Ascending aorta (tissue), 2 donors: ENCODE measurements at places on chromosomes 5 and 9. TPM values are rescaled to one million over a fixed set of nuclear protein-coding genes. Genes with fewer than 3 reads are reported as not detected.

GRCh38 chr5:158701007-158701391, 398.7 kb downstream of the EBF1 start:
- H3K27ac ChIP-seq, result peak overlapping the region; percentile 80
- peaks cover 59% of the 10 kb centered on the region for H3K4me1 ChIP-seq
- no peak overlapping the region for H3K4me3 ChIP-seq
- no peaks in the 10 kb centered on the region for H3K27me3 ChIP-seq

DNA sequence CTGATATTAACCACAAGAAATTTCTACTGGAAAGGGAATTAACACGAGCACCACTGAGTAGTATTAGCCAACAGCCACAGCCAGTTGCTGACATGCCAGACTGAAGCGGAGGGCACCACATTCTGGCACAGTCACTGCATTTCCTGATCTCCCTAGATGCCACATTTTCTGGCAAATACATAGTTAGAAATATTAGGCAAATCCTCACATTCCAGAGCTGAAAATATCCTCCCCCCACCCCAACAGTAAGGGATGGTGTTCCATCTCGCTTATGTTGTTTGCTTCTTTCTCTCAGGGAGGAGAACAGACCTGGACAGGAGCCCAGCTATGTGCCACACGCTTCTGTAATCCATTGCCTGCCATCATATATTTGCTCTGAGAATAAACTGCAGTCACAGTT, 32.8 kb upstream of the MCTP1 start:
- H3K27ac ChIP-seq, result no peak overlapping the region
- H3K27me3 ChIP-seq, result no peaks in the 10 kb centered on the region
- DNase-seq, result no peak
- no peaks in the 10 kb centered on the region for H3K4me1 ChIP-seq

- H3K4me1 ChIP-seq, result peaks cover 21% of the 10 kb centered on the region
- H3K27ac ChIP-seq, result no peak overlapping the region
- H3K36me3 ChIP-seq, result peaks cover 28% of the 10 kb centered on the region
Observed at GRCh38 chr9:127805620-127806019, 2.9 kb downstream of the FPGS start.

- peak within 1 kb of the TSS; percentile 79 for H3K4me3 ChIP-seq
- H3K27ac ChIP-seq, result peak within 1 kb of the TSS; percentile 98
- peak; percentile 97 for DNase-seq
- peaks cover 8% of the 10 kb centered on the region for H3K36me3 ChIP-seq
Observed at GRCh38 chr9:113410207-113410864, at the start of the genes C9orf43 and POLE3. Gene C9orf43, plus strand, starts transcription at chr9:113410747. Its CDS starts 2,747 bp downstream, at chr9:113413494. Gene POLE3, minus strand, starts transcription at chr9:113410675. Its CDS starts 382 bp downstream, at chr9:113410293.

- no peak for DNase-seq
- no peak overlapping the region for H3K4me3 ChIP-seq
- no peak overlapping the region for H3K27ac ChIP-seq
- no peaks in the 10 kb centered on the region for H3K4me1 ChIP-seq
- H3K36me3 ChIP-seq, result no peaks in the 10 kb centered on the region
Observed at GRCh38 chr5:9241479-9242305, 304.2 kb downstream of the SEMA5A start.

The GOLPH3 gene
- 171 TPM for total RNA-seq

DNA sequence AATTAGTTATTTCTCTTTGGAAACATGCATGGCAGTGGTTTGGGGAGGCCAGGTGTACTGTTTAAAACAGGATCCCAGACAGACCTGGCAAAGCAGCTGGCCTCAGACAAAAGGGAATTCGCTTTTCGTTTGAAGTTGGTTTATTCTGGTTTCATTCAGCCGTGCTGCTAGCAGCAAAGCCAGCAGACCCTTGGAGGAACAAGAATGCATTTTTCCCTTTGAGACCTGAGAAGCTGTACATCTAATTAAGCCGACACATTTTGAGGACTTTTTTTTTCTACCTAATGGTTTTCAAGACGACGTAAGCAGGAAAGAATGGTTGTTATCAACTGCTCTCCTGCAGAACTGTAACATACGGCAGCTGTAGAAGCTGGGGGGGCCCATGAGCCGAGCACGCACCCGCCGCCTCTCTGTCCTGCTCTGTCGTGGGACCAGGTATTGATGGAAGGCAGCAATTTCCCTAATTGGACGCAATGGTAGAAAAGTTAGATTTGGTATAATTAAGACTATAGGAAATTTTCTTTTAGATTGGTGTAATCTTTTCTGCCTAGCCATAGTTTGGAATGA, 13.6 kb downstream of the PLEKHG4B start:
- no peak overlapping the region for H3K27ac ChIP-seq
- no peaks in the 10 kb centered on the region for H3K27me3 ChIP-seq
- no peak overlapping the region for H3K4me3 ChIP-seq
- no peaks in the 10 kb centered on the region for H3K4me1 ChIP-seq
- no peak for DNase-seq
- H3K36me3 ChIP-seq, result no peaks in the 10 kb centered on the region

- H3K27me3 ChIP-seq, result no peaks in the 10 kb centered on the region
- H3K4me3 ChIP-seq, result no peak overlapping the region
- no peaks in the 10 kb centered on the region for H3K36me3 ChIP-seq
- no peaks in the 10 kb centered on the region for H3K4me1 ChIP-seq
- no peak for DNase-seq
- no peak overlapping the region for H3K27ac ChIP-seq
Observed at GRCh38 chr5:136516637-136517036, 151.3 kb upstream of the TRPC7 start.

- no peak overlapping the region for H3K27ac ChIP-seq
- no peak overlapping the region for H3K4me3 ChIP-seq
- H3K27me3 ChIP-seq, result no peaks in the 10 kb centered on the region
- no peaks in the 10 kb centered on the region for H3K36me3 ChIP-seq
- DNase-seq, result no peak
Observed at GRCh38 chr5:111848476-111848875, 91.5 kb upstream of the NREP start.

- peaks cover 26% of the 10 kb centered on the region for H3K36me3 ChIP-seq
- H3K4me3 ChIP-seq, result peak overlapping the region; percentile 67
- no peaks in the 10 kb centered on the region for H3K27me3 ChIP-seq
- no peak for DNase-seq
- peak overlapping the region; percentile 95 for H3K27ac ChIP-seq
Observed at GRCh38 chr9:95060234-95060633, 257.3 kb downstream of the FANCC start.

The MYO10 gene
- total RNA-seq, result 20.0 TPM

The ZDHHC12 gene
- total RNA-seq, result 49.6 TPM

The ERGIC1 gene
- total RNA-seq, result 184 TPM

GRCh38 chr5:174139623-174140022, 94.1 kb downstream of the NSG2 start:
- H3K36me3 ChIP-seq, result no peaks in the 10 kb centered on the region
- no peak overlapping the region for H3K27ac ChIP-seq
- no peak overlapping the region for H3K4me3 ChIP-seq
- no peaks in the 10 kb centered on the region for H3K4me1 ChIP-seq

DNA sequence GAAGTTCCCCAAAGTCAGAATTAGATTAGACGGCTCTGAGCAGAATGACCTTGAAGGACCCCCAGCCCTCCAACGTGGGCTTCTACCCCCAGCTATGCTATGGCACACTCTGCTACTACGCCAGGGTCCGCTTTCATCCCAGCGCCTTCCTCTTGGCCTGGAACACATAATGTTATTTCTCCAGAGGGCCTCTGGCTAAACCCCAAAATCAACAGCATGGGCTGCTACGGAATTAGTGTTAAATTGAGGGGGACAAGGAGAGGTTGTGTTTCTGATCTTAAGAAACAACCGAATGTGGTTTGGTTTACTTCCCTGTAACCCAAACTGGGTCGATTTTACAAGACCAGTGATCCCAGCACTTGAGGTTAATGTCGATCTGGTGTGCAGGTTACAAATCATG, 97.1 kb downstream of the ZNF618 start:
- H3K4me3 ChIP-seq, result no peak overlapping the region
- H3K27ac ChIP-seq, result peak overlapping the region; percentile 6
- no peak for DNase-seq

GRCh38 chr9:87713988-87714330, 12.0 kb upstream of the CTSL start:
- peaks cover 14% of the 10 kb centered on the region for H3K4me1 ChIP-seq
- no peaks in the 10 kb centered on the region for H3K36me3 ChIP-seq
- no peaks in the 10 kb centered on the region for H3K27me3 ChIP-seq
- no peak overlapping the region for H3K4me3 ChIP-seq
- H3K27ac ChIP-seq, result peak overlapping the region; percentile 64

The S100Z gene
- total RNA-seq, result not detected

DNA sequence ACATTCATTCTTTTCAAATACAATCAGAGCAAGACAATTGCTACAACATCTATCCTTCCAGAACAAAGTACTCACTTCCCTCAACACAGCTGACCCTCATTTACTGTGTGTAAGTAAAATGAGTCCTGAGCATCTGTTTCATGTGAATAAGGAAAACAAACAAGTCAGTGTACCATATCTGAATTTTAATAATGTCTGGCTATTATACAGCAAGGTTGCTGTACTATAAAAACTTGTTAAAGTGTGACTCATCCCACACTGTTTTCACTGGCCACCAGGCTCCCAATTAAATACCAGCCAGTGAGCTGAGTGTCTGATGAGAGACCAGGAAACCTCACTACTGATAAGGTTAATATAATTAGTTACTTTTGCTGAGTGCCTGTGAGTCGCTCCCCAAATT, 339.8 kb downstream of the AGTPBP1 start:
- no peaks in the 10 kb centered on the region for H3K27me3 ChIP-seq
- no peak overlapping the region for H3K27ac ChIP-seq
- H3K36me3 ChIP-seq, result no peaks in the 10 kb centered on the region
- no peaks in the 10 kb centered on the region for H3K4me1 ChIP-seq
- H3K4me3 ChIP-seq, result no peak overlapping the region
- DNase-seq, result no peak

DNA sequence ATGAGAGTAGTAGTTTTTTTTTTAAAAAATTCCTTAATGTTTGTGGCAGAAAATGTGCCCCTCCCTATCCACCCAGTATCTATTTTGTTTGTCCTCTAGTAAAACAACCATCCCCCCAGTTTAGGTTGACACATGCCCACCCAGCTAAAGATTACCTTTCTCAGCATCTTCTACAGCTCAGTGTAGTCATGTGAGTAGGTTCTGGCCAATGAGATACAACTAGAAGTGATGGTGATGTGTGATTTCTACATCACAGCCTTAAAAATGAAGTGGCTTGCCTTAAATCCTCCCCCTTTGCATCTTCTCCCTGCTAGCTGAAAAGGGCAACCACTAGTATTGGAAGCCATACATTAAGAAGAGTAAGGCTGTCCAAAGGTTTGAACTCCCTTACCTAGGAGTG, 14.9 kb downstream of the CHD1 start:
- no peaks in the 10 kb centered on the region for H3K27me3 ChIP-seq
- no peaks in the 10 kb centered on the region for H3K36me3 ChIP-seq
- no peak for DNase-seq
- H3K27ac ChIP-seq, result no peak overlapping the region

GRCh38 chr9:95459851-95460517, 56.8 kb downstream of the PTCH1 start:
- peaks cover 34% of the 10 kb centered on the region for H3K36me3 ChIP-seq
- no peak for DNase-seq
- no peaks in the 10 kb centered on the region for H3K27me3 ChIP-seq
- H3K27ac ChIP-seq, result no peak overlapping the region
- no peaks in the 10 kb centered on the region for H3K4me1 ChIP-seq

DNA sequence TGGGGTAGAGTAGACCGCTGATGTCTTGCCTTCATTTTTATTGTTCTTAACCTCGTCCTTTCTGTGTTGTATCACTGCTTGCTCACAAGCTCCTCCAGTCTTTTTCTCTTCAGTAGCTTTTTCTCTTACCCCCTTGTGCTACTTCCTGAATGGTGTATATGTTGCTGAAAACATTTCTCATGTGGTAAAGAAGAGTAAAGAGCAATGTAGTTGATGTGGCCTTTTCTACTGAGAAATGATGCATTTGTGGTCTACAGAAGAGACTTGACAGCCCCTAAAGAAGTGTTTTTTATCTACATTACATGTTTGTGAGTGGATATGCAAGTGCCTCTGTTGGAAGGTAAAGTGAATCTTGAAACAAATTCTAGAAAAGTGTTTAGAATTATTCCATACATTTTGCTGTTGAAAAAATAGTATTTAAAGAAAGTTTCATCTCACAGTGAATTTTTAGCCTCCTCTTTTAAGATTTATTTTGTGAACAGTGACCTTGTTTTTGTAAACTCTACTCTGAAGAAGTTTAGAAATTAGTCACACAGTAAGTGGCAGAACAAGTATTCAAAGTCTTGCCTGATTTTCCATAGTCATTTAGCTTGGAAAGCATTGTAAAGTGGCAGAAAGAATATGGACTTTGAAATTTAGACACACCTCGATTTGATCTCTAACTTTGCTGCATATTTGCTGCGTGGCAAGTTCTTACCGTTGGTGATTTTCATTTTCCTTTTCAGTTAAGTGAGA, 17.4 kb downstream of the CDC42SE2 start:
- no peak overlapping the region for H3K4me3 ChIP-seq
- H3K36me3 ChIP-seq, result no peaks in the 10 kb centered on the region
- peaks cover 4% of the 10 kb centered on the region for H3K4me1 ChIP-seq
- DNase-seq, result no peak
- no peaks in the 10 kb centered on the region for H3K27me3 ChIP-seq

The EPB41L4A gene
- total RNA-seq, result 9.4 TPM

DNA sequence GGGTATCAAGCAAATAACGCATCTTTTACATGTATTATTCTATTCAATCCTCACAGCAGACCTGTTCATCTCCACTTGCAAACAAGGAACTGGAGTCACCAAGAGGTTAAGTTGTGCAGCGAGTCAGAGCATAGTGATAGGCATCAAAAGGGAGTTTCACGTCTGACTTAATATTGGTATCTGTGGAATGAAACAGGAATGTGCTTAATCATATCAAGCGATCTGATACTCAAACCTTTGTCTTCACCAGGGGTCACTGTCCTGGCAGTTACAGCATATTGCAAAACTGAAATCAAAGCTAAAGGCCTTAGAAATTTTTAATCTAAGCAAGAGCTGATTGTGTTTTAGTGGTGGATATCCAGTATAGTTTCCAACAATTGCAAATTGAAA, 271.6 kb downstream of the PLK2 start:
- H3K4me3 ChIP-seq, result no peak overlapping the region
- H3K4me1 ChIP-seq, result peaks cover 5% of the 10 kb centered on the region
- H3K27ac ChIP-seq, result no peak overlapping the region

GRCh38 chr5:125348221-125348692, 601.8 kb upstream of the ZNF608 start:
- no peak overlapping the region for H3K4me3 ChIP-seq
- H3K36me3 ChIP-seq, result no peaks in the 10 kb centered on the region
- DNase-seq, result no peak
- no peaks in the 10 kb centered on the region for H3K27me3 ChIP-seq
- no peaks in the 10 kb centered on the region for H3K4me1 ChIP-seq
- H3K27ac ChIP-seq, result no peak overlapping the region
